ENCODE measurements at places on chromosomes 6 and 20.

DNA sequence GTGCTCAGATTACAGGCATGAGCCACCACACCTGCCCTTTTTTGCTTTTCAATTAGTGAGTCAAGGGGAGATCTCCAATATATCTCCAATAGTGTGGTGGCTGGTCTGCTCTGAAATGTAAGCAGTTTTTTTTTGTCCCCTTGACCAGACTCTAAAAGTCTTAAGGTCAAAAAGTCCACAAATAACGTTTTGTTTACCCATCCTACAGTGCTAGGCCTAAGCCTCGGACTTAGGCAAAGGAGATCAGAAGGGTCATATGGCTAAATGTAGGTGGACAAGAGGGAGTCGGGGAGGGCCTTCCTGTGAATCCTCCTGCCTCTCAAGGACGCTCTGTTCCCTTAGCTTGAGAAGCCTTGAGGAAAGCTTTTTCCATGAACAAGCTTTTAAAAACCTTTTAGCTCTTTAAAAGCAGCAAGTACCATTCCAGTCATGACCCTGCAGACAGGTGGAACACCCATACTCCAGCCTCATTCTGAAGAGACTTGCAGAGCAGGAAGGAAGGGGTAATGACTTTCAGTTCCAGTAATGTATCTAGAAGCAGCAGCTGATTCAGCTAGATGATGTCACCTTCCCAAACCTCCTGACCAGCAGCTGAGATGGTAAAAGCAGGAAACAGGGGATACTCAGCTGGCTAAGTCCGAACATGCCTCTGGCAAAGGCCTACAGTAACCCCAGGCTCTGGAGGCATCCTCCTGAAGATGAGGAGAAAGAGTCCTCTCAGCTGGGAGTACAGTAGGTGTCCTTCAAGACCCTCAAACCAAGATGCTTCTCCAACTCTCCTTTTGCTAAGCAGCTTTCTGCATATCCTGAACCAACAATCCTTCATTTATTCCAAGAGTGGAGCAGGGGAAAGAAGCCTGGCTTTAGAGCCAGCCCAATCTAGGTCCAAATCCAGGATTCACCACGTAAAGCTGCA lies 23.6 kb downstream of the BCL2L1 start:
- no peak for DNase-seq

GRCh38 chr20:881051-881782 lies 34.9 kb downstream of the ANGPT4 start:
- no peak for DNase-seq

DNA sequence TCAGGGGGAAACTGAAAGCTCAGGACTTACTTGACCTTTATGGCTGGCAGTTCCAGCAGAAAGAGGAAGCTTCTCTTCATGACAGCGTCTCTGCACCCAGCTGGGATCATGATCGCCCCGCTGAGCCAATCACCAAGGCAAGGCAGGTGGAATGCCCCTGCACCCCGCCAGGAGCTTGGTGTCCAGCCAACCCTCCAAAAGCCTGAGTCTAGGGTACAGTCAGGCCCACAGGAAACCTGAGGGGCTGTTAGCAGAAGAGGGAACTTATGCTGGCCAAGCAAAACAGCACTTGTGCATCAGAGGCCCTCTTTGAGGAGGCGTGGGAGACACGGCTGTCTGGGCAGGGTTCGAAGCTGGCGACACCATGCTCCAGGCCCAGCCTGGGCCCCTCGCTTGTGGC lies 188.3 kb upstream of the GMDS start:
- DNase-seq: no peak

- no peak for DNase-seq
These were observed 430.7 kb upstream of the PTCHD4 start for GRCh38 chr6:48541649-48542048.

- no peak for DNase-seq
These were observed 32.3 kb downstream of the UST start for GRCh38 chr6:148779142-148779562.

- DNase-seq: no peak
These were observed 79.7 kb downstream of the ELOVL5 start for GRCh38 chr6:53268858-53269608.

- no peak for DNase-seq
These were observed 96.7 kb downstream of the CD109 start for GRCh38 chr6:73792738-73793137.

- no peak for DNase-seq
These were observed 119.4 kb downstream of the SASH1 start for GRCh38 chr6:148461986-148462577.

DNA sequence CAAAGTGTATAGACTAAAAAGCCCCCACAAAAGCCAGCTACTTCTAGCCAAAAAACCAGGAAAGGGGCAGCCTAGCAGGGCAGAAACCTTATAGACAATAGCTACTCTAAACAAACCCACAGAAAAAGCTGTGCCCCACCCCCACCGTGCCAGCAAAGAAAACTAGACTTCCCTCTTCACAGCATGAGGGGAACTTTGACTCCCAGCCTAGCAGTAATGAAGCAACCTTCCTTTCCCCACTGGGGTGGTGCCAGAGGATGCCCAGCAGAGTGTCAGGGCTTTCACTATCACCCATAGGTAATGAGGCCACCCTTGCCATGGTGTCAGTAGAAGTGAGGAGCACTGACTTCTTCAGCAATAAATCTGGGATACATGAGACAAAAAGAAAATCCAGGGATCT lies 99.0 kb upstream of the LGSN start:
- DNase-seq: no peak
